ENCODE measurements at places on chromosomes 4 and X.

DNA sequence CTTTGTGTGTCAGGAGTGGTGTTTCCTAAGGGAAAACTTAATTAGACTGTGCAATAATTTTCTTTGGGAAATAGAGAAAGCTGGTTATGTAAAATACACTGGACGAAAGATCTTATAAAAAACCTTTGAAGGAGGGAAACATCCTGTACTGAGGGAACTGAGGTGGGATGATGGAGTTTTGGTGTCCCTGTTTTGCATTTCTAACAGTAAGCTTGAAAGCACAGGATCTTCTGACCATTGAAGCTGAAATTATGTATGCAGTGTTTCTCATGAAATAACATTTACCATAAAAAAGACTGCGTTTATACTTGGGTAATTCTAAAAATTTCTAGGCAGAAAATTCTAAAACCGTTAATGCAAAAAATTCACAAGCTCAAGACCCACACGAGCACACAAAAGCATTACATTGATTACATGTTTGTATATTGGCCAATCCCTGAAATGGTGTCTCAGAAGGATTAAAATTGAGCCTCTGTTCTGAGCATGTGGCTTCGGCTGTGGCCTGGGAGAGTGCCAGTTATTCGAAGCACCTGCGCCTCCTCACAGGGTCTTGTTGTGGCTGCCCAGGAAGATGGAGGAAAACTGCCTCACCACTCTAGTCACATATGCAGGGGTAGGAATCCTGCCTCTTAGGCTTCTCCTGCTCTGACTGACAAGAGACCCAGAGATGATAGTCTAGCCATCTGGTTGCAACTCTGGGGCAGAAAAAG lies 49.5 kb downstream of the JADE3 start:
- no peak for DNase-seq

- DNase-seq, result no peak
Observed at GRCh38 chrX:25536307-25536970, 520.7 kb upstream of the ARX start.

DNA sequence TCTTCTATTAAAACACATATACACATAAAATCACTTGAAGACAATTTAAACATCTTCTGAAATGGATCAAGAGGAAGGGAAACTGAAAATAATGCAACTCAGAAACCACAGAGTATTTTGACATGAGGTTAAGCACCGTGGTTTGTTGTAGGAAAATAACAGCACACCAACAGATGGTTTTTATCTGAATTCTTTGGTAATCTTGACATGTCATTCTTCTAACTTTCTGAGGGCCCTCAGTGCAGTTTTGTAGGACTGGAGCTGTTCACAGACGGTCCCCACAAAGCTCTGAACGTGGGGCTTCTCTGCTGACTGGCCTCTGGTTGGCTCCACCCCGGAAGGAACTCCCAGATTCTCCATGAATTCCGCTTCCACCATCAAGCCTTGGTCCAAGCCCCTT lies 16.0 kb upstream of the TLR8 start:
- no peak for DNase-seq

GRCh38 chr4:11183356-11183740 lies 245.3 kb downstream of the HS3ST1 start:
- DNase-seq, result no peak

GRCh38 chrX:119069128-119069527 lies 3.7 kb upstream of the CT47C1 start:
- DNase-seq, result no peak

- no peak for DNase-seq
Observed at GRCh38 chrX:110417128-110417527, 58.5 kb downstream of the RTL9 start.

DNA sequence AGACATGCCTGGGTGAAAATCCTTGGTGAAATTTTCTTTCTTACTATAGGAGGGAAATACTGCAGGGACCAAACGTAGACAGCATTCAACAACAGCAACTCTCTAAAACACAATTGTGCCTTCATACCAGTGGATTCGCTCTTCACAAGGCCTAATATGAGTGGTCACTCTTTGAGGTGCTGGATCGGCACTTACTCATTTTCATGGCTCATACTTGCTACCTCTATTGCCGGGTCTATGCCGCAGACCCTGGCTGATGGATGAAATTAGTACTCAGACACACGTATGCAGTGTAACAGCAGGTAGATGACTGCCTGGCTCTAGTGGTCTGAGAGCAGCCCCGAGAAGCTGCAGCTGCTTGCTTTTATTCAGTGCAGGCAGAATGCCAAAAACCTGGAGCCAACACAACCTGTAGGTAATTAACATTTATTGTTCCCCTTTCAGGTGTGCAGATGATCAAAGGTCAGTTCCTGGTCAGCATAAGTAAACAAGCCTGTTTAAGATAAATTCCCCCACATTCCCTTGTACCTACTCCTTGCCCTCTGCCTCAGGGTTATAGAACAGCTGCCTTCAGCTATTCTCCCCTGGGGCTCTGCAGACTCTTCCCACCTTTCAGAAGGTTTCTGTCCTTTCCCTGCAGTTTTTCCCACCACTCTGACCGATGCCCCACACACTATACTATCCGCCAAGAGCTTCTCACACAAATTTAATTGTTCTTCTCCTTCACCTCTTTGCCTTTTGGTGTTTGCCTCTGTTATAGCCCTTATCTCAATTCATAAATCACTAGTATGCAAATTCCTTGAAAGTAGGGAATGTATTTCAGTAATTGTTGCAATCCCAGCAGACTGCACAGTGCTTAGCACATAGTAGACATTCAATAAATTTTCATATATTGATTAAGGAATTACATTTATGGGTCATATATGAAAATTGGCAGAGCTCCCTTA lies 210.0 kb downstream of the SPANXN3 start:
- DNase-seq, result no peak

DNA sequence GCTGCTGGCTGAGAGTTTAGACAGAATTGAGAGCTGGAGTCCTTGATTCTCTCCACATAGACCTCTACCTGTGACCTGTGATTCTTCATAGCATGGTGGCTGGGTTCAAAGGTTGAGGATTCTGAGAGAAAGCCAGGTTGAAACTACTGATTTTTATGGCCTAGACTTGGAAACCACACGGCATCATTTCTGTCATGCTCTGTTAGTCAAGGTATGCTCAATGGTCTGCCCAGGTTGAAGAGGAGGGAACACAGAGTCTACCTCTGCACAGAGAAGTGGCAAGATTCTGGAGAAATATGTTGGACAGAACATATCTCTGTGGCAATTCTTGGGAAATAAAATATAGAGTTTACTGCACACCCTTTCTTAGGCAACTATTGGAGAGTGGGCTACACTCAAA lies 57.2 kb upstream of the CXorf66 start:
- DNase-seq, result no peak

DNA sequence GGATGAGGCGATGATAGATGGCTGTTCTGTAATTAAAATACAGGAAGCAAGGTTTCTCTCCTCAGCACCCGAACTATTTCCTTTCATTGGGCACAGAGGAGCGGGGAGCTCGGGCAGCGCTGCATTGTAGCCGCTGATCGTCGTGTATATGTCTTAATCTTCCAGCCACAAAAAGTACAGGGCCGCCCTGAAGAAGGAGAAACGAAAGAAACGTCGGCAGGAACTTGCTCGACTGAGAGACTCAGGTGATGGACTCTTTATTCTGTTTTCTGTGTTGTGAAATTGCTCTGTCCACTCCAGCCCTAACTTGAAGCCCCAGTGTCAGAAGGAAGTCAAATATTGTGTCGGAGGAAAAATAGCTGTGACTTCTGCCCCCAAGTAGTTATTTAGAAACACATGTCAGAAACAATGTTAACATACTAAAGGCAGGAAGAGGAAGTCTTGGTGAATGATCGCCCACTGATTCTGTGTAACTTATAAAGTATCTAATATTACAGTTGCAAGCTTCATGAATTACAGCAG lies 546 bp downstream of the ZRSR2 start:
- DNase-seq, result no peak

- no peak for DNase-seq
Observed at GRCh38 chr4:16351161-16351560, 124.9 kb upstream of the TAPT1 start.

DNA sequence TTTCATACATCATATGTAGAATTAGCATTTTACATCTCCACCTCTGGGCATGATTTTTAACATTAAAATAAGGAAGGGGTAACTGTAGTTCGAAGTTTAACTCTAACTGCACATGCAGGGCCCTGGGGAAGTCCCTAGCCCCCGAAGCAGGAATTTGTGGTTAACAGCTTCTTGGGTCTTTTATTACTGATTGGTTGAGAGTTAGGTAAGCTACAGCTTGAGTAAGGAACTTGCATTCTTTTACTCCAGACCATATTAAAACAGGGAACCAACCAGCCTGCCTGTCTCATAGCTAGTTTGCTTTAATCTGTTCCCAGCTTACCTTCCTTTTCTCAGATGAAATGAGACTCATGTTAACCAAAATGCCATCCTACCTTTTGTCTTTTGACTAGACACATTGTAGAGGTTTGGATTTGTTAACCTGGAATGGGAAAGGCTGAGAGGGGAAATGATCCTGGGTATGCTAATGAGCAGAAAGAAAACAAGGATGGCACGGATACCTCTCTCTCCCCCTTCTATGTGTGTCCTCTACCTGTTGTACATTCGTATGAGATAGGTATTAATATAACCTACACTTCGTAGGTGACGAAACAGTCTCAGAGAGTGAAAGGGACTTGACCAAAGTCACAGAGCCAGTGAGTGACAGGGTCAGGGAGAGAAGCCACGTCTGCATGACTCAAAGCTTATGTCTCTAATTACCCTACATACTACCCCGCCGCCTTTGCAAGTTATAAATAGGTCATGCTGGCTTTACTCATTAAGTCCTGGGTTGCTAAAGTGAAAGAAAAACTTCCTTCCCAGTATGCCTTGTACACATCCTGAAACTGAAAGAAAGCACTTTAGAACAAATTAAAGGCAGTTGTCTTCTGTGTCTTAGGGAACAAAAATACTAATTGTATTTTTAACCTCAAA lies 119.5 kb upstream of the AFF2 start:
- DNase-seq, result peak; percentile 42

- DNase-seq, result no peak
Observed at GRCh38 chr4:153966641-153967040, 177.8 kb upstream of the SFRP2 start.

DNA sequence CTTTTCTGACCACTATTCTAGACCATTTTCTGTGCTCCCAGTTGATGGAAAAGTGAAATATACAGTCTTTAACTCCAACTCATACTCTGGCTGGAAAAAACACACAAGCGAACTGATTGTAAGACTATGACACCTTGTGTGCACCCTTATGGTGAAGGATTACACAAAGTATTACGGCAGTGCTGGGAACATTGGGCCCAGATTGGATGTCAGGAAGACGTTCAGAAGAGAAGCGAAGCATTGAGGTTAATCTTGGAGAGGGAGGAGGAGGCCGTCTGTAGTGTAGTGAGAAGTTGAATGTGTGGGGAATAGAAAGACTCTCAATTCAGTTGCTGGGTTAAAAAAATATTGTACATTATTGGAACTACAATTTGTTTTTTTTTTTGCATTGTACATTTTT lies 50.0 kb downstream of the GRIA2 start:
- no peak for DNase-seq

GRCh38 chr4:158169506-158169905 lies 3.3 kb downstream of the GASK1B start:
- DNase-seq, result no peak

DNA sequence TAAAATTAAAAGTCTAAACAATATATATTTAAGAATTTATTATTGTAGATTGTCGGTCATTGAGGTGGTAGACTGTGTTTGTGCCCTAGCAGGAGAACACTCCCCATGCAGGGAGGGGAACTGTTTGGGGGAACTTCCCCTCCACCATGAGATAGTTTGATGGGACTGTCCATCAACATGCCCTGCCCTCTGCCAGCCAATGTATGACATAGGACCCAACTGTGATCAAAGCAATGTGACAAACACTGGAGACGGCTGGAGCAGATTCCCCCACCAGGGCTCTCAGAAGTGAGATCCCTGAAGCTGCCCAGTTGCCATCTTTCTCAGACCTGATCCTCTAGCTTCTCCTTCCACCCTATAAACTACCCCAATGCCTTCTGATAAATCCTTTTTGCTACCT lies 44.9 kb downstream of the SH3KBP1 start:
- DNase-seq, result no peak

GRCh38 chrX:153903991-153904957 lies at the start of gene AVPR2:
AVPR2 (plus strand) TSS chrX:153904673; CDS start chrX:153905146, 473 bp downstream.
- no peak for DNase-seq

GRCh38 chrX:132068405-132068804 lies 45.3 kb downstream of the STK26 start:
- no peak for DNase-seq

GRCh38 chr4:167274351-167274750 lies 40.1 kb upstream of the SPOCK3 start:
- no peak for DNase-seq

DNA sequence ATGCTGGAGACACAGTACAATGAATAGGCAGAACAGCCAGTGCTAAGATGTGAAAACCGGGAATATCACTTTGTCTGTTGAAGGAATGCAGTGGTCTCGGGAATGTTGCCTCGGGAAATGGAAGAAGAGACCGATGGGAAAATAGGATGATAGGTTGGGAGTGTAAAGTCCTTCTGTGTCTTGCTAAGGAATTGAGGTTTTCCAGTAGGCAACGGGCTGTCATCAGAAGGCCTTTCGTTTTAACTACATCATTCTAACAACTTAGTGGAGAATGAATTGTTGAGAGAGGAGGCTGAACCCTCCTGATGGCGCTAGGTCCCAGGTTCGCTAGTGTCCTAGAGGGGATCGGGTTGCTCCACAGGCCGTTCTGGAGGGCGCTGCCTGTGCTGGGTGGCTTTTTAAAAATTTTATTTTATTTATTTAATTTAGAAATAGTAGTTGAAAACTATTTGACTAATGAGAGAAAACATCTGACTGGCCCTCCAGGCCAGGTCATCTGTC lies 730 bp downstream of the VBP1 start:
- DNase-seq, result no peak

GRCh38 chrX:134949271-134949670 lies 41.5 kb upstream of the SMIM10 start:
- no peak for DNase-seq

- no peak for DNase-seq
Observed at GRCh38 chr4:43133566-43133965, 241.1 kb downstream of the GRXCR1 start.

DNA sequence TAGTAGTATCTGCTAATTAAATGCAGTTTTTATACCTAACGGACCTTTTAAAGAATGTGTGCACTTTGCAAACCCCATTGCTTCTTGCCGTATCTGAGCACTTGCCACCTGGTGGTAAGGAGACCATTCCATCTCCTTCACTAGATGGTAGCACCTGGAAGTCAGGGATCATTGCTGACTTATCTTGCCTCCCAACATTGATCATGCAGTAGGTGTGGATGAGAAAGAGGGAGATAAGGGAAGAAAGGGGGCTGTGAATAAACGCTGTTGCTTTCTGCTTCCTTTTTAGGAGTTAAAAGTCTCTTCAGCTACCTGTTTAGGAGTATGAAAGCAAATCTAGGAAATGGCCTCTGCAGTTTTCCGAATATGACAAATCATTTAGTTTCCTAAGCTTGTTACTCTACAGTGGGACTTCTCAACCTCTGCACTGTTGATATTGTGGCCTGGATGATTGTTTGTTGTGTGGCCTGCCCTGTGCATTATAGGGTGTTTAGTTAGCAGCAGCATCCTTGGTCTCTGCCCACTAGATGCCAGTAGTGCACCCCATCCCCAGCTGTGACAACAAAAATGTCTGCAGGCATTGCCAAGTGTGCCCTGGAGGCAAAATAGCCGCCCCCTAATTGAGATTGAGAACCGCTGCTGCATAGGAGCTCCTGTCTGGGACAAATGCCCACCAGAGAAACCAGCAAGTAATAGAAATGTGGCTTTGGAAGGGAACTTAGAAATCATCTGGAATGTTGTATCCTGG lies 38.8 kb downstream of the GAB1 start:
- no peak for DNase-seq

- DNase-seq, result no peak
Observed at GRCh38 chrX:64398088-64398487, 2.8 kb upstream of the MTMR8 start.

- no peak for DNase-seq
Observed at GRCh38 chr4:48542888-48543287, 52.8 kb downstream of the ZAR1 start.
